SK-N-DZ (cell line): ENCODE measurements at places on chromosomes 13 and 19.

DNA sequence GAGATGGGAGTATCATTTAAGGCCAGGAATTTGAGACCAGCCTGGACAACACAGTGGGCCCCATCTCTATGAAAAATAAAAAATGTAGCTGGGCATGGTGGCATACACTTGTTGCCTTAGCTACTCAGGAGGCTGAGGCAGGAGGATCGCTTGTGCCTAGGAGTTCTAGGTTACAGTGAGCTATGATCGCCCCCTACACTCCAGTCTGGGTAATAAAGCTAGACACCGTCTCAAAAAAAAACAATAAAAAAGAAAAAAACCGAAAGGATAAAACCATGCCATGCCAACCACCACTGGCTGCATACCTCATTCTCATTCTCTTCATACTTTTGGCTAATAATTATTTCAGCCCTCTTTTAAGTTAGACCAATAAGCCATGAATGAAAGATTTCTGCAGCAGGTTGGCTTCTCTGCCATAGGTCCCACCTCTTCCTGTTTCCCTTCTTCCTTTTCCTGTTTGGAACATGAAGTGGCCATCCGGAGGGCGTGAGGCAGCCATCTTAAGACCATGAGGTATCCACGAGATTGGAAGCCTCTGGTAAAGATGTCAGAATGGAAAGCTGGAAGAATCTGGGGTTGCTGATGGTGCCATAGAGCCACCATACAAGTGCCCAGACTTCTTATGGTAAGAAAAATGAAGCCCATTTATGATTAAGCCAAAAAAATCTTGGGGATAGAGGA is 171.3 kb downstream of the CACNA1A start:
- DNase-seq, result no peak

GRCh38 chr19:45591004-45591637 is 6.5 kb upstream of the OPA3 start:
- peak; percentile 74 for DNase-seq

GRCh38 chr13:45120967-45121831 is 889 bp downstream of the GTF2F2 start:
- no peak for DNase-seq

GRCh38 chr13:94280845-94281244 is 198.6 kb downstream of the DCT start:
- no peak for DNase-seq

DNA sequence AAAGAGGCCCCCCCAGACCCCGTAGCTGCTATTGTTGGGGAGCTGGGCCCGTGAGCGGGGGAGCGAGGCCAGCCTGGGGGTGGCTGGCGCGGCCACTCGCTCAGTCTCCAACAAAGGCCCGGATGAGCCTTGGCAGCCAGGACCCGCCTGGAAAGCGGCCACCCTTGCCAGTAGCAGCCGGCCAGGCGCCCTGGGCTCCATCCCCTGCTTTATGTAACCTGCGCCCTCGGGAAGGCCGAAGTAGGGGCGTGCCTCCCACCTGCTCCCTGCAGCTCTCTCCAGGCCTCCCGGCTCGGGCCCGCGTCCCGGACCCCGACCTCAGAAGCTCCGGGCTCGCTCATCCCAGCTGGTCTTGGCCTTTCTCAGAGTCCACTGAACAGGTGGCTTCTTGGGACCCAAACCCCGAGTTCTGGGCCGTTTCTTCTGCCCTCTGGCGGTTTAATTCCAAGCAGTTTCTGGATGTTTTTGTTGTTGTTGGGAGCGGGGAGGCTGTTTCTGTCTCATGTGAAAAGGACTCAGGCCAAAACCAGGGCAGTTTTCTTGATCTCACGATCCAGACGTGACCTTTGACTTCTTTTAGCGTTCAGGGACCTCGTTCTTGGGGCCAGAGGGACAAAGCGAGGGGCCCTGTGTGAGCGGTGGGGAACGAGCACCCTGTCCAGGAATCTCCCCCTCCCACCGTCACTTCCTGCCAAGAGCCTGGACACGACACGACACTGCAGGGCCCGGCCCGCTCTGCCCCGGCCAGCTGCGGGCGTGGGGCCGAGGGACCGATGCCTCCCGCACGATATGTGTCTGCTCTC is 1.2 kb downstream of the CDC34 start:
- peak; percentile 67 for DNase-seq

DNA sequence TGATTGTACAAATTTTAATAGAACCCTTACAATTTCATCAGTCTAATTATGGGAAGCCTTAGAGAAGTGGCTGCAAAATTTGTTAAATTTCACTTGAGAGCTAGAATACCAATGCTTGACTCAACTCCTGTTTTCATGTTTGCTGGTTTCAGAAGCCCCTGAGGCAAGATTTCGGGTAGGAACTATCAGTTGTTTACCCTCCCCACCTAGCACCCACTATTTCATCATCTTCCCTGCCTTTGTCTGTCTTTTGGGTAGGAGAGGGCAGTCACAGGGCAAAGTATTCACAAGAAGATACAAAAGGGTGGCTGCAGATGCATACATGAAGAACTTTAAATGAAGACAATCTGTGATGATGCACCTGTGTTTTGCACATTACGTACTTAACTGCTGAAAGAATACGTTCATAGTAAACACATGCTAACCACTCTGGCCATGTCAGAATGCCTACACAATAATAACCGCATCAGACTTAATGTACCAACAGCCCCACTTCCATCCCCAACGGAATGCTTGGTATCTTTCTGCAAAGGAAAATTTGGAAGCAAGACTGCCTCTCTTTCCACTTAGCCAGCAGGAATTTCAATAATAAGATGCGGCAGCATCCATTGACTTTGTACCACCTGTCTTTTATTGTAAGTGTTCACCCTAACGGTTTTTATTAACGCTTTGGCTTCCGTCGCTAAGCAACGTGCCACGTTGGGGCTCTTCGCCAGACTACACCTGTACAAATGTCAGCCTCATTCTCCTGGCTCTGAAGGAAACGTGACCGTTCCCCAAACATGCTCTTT is 30.4 kb downstream of the TPT1 start:
- no peak for DNase-seq

- no peak for DNase-seq
Observed at GRCh38 chr19:16801600-16802013, 27.6 kb upstream of the SIN3B start.

DNA sequence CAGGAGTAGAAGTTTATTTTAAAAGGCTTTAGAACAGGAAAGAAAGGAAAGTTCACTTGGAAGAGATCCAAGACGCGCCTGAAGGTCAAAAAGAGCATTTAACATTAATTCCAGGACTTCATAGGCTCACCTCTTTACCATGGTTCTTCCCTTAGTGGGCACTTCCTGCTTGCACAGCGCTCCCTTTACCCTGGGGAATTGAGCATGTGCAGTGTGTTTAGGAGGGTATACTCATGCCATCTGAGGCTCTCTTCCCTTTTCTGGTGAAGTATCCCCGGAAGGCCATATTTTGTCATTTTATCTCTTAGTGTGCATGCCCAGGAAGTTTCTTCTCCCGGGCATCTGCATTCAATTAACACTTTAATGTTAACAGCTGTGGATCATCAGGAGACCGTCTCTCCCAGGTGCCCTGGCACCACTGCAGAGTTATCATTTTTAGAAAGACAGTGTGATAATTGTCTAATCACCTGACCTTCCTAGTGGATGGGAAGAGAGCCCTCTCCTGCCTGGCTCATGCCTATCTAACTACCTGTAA is 66.1 kb upstream of the ABCC4 start:
- no peak for DNase-seq

DNA sequence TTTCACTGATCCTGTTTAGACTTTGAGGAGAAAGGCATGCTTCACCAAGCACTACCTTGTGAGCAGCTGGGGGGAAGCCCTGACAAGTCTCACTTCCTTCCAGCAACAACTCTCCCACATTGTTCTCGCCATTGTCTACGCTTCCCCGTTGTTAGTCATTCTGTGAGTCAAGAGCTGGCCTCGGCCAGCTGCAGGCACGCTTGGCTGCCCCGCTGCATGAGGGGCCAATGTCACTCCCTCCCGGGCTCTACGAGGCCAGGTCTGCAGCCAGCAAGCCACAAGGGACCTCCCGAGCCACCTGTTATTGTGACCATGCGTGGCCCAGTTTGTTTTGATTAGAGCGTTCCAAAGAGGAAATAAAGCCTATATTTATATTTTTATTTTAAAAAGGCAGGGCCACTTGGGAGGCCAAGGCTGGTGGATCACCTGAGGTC is 220.9 kb downstream of the FOXO1 start:
- no peak for DNase-seq

DNA sequence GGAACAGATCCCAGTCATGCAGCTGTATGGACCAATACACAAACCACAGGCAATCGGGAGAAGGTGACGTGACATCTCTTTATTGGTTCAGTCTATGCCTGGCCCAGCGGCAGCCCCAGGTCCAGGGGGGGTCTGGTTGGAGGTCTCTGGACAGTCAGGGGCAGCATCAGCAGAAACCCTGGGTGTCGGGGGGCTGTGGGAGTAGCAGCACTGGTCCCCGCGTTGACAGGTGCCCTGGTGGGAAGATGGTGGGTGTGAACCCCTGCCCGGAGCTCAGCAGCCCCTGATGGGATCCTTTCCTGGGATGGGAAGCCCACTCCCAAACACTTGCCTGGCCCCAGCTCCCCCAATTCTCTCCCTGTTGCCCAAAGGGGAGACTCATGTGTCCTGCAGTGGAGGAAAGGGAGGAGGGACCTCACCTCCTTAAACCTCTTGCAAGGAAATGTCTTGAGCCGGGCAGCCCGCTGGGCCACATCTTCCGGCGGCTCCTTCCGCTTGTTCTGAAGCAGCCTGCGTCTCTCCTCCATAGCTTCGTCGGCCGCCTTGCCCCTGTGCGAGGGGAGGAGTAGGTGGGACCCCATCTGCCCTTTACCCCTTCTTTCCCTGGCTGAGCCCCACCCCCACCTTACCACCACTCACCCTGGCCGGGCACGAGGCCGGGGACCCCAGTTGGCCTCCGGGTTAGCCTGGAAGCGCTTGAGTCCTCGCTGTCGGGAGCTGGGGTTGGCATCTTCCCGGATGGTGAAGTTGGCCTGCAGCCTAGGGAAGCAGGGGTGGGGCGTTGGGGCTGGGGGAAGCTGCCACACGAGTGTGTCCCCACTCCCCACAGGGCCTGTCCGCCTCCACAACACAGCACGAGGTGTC is 2.4 kb upstream of the LYL1 start:
- DNase-seq, result no peak

DNA sequence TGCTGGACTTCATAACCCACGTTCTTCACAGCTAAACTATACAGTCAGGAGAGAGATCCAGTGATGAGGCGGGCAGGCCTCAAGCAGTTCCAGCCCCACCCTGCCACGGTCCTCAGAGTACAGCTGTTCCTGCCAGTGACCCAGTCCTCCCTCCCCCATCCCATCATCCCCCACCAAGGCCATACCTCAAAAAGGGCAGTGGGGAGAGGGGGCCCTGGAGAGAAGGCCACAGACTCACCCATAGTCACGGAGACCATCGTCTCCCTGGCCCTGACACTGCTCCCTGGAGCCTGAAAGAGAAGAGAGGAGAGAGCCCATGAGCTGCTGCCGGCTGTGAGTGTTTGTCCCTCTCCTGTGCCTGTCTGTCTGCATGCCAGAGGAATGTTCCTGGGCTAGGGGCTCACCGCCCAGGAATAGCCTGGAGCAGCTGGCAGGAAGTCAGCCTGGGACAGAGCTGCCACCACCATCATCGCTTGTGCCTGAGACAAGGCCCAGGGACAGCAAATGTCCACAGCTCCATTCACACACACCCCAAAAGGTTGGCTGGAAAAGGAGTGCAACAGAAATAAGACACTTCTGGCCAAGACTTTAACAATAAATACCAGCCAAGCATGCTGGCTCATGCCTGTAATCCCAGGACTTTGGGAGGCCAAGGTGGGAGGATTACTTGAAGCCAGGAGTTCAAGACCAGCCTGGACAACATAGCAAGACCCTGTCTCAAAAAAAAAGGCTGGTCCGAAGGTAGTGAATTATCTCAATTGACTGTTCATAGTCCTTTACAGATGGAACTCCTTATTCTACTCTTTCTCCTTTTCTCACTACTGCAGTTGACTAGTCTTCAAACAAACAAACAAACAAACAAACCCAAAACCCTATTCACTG is 6.4 kb downstream of the C19orf47 start:
- DNase-seq, result no peak

- peak; percentile 89 for DNase-seq
Observed at GRCh38 chr13:51628059-51628852, 44.0 kb downstream of the WDFY2 start.

DNA sequence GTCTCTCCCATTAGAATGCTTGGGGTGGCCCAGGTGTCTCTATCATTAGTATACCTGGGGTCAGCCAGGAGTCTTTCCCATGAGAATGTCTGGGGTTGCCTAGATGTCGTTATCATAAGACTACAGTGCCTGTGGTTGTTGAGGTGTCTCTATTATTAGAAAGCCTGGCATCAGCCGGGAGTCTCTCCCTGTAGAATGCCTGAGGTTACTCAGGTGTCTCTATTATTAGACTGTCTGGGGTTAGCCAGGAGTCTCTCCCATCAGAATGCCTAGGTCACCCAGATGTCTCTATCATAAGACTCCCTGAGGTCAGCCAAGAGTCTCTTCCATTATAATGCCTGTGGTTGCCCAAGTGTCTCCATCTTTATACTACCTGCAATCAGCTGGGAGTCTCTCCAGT is 1541.1 kb downstream of the UQCRFS1 start:
- DNase-seq, result no peak

DNA sequence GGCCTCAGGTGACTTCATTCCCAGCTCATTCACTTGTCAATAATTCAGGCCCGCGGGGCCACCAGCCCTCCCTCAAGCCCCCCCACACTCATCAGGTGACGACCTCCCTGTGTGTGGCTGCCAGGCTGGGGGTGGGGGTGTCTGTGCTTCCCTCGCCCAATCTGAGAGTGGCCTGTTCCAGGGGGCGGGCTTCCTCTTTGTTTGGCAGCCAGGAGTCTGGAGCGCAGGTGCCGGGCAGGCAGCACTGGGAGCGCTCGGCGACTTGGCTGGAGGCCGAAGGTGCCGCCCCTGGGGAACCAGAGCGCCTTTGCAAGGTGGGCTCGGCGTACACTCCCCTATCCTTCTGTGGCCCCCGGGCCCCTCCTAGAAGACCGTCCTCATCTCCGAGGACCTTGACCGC is 5.4 kb upstream of the ZNF98 start:
- peak; percentile 7 for DNase-seq

GRCh38 chr19:6868351-6868750 is 19.0 kb upstream of the ADGRE1 start:
- no peak for DNase-seq

DNA sequence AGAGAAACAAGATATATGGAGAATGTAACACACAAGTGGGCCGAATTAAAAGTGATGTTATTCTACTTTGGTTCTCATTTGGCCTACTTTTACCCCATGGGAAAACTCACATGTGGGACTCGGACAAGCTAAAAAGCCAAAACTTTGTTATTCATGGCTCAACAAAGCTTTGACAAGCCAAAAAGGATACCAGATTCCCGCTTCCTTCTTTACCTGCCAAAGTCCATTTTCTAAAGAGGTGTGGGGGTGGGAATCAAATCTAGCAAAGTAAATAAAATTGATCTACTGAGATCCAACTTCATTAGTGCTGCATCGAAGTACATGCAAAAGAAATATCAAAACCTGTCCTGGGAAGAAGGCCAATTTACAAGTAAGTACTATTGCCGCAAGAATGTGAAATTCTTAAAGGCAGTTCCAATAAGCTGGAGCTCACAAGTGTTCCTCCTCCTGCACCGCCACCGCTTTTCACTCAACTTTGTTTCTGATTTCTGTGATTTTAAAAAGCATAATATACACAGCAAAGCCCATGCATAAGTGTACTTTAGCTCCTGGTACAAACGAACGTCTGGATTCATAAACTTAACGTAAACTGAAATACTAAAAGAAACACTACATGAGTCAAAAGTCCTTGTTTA is 1.1 kb downstream of the LNX2 start:
- DNase-seq, result no peak
